Stimulated activated CD8-positive, alpha-beta memory T cell treated with anti-CD3 and anti-CD28 coated beads, Interleukin-4, amount 100 ng/mL, for 24 hours (primary cell): ENCODE measurements at places on chromosomes 11 and 22.

GRCh38 chr22:43228330-43228729 is 41.4 kb upstream of the TTLL12 start:
- no peak for DNase-seq

DNA sequence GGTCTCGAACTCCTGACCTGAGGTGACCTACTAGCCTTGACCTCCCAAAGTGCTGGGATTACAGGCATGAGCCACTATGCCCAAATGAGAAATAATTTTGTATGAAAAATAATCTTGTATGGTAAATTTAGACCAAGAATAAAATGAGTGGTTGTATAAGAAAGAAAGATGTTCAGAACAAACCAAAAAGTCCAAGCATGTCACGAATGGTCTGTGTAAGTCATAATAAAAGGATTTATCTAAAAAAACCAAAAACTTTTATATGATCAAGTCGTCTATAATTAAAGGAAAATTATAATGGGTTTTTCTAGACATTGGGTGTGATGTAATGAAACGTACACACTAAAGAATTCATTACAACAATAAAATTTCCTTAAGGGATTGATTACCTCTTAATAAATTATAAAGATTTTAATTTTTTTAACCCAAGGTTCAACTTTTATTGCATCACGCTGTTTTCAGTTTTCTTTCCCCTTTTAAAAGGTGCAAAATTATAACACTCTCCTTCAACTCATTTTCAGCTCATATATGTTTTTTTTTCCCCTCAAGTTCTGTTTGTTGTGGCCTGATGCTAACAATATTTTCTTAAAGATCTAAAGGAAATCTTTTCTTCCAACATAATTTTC is 8.9 kb upstream of the AQP11 start:
- no peak for DNase-seq

DNA sequence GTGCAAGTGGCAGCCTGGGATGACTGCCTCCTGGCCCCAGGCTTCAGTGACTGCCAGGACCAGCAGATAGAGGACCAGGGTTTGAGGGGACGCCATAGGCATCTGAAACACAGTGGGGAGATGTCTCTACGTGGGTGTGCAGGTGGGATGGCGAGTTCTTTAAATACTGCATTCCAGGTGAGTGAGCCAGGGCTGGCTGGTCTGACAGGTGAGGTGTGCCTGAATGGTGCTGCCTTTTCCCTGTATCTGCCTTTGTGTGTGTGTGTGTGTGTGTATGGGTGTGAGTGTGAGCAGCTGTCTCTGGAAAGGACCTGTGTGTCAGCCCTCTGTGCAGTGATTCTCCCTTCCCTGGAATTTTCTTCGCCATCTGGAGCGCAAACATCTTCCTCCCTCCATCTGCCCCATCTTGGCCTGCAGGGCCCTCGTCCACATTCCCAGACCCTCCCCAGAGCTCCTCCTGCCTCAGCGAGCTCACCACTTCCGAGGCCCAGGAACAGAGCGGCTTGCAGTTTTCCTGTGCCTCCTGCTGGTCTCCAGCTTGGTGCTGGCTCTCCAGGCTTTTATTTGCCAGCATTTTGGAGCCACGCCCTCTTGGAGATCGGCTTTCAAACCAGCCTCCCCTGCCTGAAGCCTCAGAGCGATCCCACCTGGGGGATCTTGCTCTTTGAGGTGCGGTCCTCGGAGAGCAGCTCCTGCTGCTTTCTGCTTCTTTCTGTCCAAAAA is at the start of gene GPHA2:
TSS of gene GPHA2 (minus strand) at position 535 of the 723 bp plus-strand sequence. CDS start at position 102, 433 bp downstream.
- no peak for DNase-seq

DNA sequence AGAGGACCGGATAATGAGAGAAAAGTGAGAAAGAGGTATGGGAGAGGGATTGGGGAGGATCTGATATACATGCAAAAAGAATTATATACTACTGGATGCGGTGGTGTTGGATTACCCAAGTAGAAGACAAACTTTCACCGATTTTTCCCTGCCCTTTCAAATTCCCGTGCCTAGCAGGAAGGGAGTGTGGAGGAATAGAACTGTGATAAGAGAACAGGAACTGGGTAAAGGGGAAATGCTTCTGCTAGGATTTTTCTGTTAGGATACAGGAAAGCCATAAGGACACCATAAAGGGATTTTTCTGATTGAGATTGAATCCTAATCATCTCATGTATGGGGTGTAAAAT is 480 bp upstream of the MTMR2 start:
- no peak for DNase-seq

DNA sequence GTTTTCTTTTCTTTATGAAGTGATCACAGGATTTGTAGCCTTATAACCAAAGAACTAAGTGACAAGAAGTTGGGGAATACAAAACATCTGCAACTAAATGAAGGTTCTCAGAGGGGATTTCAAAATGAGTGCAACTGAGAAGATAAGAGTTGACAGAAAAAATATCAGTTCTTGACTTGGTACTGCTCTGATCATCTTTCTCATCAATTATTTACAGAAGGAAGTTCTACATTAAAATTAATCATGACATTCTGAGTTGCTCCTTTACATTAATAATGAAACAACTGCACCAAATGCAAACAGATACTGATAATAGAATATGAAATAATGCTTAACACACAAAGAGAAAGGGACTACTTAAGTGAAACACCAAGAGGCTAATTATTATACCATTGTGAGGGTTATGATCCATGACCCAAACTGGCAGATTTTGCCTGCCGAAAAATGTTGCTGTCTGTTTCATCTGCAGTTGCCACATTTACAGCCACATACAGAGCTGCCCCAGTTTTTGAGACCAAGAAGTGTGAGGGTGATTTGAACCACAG is 561.9 kb upstream of the ANO5 start:
- no peak for DNase-seq

DNA sequence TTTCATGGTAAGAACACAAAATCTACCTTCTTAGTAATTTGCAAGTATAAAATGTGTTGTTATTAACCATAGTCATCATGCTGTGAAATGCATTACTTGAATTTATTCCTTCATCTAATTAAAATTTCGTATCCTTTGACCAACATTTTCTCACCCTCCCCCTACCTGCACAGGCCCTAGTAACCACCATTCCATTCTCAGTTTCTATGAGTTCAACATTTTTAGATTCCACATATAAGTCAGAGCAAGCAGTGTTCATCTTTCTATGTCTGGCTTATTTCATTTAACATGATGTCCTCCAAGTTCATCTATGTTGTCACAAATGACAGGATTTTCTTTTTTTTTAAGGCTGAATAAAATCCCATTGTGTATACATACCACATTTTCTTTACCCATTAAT is 43.5 kb upstream of the CCDC179 start:
- DNase-seq = no peak

- no peak for DNase-seq
These were observed 47.5 kb downstream of the RPL27A start for GRCh38 chr11:8729837-8730696.

DNA sequence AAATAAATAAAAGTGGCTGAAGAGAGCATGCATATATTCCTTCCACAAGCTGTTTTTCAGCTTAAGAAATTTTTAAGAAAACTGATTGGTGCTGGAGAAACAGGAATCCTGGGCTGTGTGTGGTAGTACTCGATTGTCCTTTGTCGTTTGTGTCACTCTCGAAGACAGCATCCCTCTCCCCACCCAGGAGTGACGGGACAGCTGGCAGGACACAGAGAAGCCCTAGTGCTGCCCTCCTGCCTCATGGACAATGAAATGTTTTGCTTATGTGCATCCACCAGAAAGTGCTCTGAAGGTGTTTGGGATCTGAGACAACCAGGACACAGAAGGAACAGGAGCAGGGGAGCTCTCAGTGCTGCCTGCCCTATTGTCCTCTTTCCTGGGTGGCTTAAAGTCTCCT is 12.8 kb downstream of the PLAAT4 start:
- no peak for DNase-seq

- DNase-seq = no peak
These were observed 375.6 kb downstream of the LARGE1 start for GRCh38 chr22:33544707-33545106.

GRCh38 chr11:116651098-116651736 is 121.6 kb downstream of the BUD13 start:
- no peak for DNase-seq

GRCh38 chr22:43066134-43066533 is 23.1 kb downstream of the TTLL1 start:
- DNase-seq = no peak

DNA sequence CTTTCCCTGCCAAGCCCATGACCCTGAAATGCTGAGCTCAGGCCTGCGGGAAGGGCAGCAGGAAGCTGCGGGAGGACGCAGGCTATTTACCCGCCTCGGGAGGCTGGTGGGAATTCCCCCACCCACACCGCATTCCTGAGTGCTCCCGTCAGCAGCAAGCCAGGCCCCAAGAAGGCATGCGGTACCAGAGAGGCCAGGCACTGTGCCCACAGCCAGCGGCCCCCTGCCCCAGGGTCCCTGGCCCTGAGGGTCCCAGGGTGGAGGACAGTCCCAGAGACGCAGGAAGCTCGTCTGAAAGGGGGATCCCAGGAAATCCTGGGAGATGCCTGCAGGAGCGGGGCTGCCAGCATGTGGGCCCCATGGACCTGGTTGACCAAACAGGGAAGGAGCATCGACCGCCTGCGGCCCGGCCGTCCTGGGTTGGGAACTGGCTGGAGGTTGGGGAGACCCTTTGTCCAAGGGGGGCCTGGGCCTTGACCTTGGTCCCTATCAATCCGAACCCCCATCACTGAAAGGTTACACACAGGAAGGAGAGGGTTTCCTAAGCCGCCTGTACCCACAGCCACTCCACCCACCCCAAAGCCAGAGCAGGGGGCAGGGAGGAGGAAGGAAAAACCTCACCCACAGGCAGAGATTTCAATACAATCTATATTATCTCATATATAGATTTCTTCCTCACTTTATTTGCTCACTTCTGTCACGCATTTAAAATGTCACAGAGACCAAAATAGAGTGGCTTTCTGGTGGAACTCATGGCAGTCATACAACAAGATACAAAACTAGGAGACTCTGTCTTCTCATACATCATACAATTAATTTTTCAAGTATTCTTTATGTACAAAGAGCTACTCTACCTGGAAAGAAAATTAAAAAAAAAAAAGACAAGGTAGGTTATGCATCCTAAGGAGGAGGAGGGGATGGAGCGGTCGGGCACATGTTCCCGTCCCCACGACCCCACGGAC is 17.1 kb downstream of the MAFF start:
- DNase-seq = no peak
